Activated naive CD4-positive, alpha-beta T cell treated with anti-CD3 and anti-CD28 coated beads for 36 hours (primary cell): ENCODE measurements at places on chromosomes 3 and 15. TPM values are rescaled to one million over a fixed set of nuclear protein-coding genes. Genes with fewer than 3 reads are reported as not detected.

DNA sequence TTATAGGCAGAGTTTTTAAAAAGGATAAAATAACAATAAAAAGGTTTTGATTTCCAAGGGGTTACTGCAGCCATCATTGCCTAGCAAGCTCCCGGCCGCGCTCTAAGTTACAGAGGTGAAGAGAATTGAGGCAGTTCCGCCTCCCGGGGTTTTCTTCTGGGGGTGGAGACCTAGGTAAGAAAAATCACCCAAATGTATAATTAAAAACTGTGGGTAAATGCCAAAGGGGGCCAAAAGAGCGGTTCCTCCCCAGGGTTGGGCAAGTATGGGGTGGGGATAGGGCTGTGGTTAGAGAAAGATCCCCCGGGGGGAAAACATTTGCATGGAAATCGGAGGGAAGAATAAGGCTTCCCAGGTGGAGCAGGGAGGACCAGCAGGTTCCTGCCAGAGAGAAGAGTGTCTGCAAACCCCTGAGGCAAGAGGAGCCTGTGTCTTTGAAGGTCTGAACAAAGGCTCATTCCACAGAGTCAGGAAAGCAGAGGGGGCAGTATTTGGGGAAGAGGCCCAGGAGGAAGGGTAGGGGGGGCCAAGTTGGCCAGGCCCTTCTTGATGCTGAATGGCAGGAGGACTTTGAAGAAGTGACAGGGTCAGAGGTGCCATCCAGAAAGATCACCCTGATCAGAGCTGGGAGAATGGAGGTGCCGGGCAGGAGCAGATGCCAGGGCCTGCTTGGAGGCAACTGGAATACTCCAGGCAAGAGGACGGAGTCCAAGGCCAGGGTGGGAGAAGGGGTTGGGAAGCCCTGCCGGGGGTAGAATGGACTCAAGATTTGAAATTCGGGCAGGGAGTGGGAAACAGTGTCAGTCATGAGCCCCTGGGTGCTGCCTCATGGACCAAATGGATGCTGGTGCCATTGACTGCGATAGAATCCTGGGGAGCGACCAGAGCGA lies 152.9 kb upstream of the RGMA start:
- H3K27ac ChIP-seq, result no peak overlapping the region
- H3K4me3 ChIP-seq, result no peak overlapping the region
- no peaks in the 10 kb centered on the region for H3K36me3 ChIP-seq

- peak overlapping the region; percentile 93 for H3K27ac ChIP-seq
- peak overlapping the region; percentile 95 for H3K4me3 ChIP-seq
These were observed 3.4 kb downstream of the VILL start for GRCh38 chr3:37993820-37994638.

DNA sequence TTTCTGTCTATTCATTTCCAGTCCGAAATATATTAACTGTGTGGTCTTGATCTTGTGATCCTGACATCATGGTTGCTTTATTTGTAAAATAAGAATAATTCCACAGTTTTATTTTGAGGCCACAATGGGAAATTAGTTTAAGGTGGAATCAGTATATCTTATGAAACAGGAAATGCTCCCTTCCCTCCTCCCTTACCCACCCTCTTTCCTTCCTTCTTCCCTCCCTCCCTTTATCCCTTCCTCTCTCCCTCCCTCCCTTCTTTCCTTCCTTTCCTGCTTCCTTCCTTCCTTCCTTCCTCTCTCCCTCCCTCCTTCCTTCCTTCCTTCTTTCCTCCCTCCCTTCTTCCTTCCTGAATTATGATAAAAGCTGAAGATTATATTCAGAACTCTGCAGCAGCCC lies 452.3 kb downstream of the NAALADL2 start:
- no peak for DNase-seq
- no peaks in the 10 kb centered on the region for H3K36me3 ChIP-seq
- no peak overlapping the region for H3K27ac ChIP-seq

- H3K27ac ChIP-seq, result no peak overlapping the region
- H3K27me3 ChIP-seq, result peaks cover 5% of the 10 kb centered on the region
- no peaks in the 10 kb centered on the region for H3K36me3 ChIP-seq
- no peaks in the 10 kb centered on the region for H3K4me1 ChIP-seq
These were observed 63.9 kb downstream of the PPARG start for GRCh38 chr3:12352755-12353154.

DNA sequence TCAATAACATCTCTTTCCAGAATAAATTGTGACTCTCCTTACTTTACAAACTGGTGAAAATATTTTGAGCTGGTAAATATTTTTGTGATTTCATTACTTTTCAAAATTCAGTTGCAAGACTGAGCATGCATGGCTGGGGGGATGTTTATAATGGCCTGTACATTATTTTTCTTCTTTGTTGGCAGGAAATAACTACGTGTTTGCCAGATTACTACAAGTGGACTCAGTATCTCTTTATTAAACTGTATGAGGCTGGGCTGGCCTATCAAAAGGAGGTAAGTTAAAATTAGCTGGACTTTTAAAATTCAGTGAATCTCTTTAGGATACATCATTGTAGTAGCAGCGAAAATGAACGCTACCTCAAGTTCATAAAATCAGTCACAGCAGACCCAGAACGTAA lies 58.3 kb downstream of the LARS2 start:
- H3K36me3 ChIP-seq, result peaks cover 38% of the 10 kb centered on the region
- no peaks in the 10 kb centered on the region for H3K27me3 ChIP-seq
- no peak overlapping the region for H3K27ac ChIP-seq
- H3K4me1 ChIP-seq, result peaks cover 6% of the 10 kb centered on the region
- no peak overlapping the region for H3K4me3 ChIP-seq

- H3K27me3 ChIP-seq, result no peaks in the 10 kb centered on the region
- no peak overlapping the region for H3K4me3 ChIP-seq
- H3K36me3 ChIP-seq, result peaks cover 18% of the 10 kb centered on the region
- H3K27ac ChIP-seq, result peak overlapping the region; percentile 69
- peaks cover 13% of the 10 kb centered on the region for H3K4me1 ChIP-seq
These were observed 41.8 kb downstream of the IFT122 start for GRCh38 chr3:129481766-129482332.

- H3K27me3 ChIP-seq, result no peaks in the 10 kb centered on the region
- peaks cover 22% of the 10 kb centered on the region for H3K36me3 ChIP-seq
- H3K4me3 ChIP-seq, result no peak overlapping the region
- no peak for DNase-seq
- no peak overlapping the region for H3K27ac ChIP-seq
- peaks cover 16% of the 10 kb centered on the region for H3K4me1 ChIP-seq
These were observed 2.1 kb downstream of the GHRL start for GRCh38 chr3:10290481-10291176.

GRCh38 chr15:86162172-86162591 lies 82.5 kb downstream of the AGBL1 start:
- H3K4me1 ChIP-seq, result no peaks in the 10 kb centered on the region
- H3K27ac ChIP-seq, result no peak overlapping the region
- DNase-seq, result no peak
- H3K27me3 ChIP-seq, result peaks cover 10% of the 10 kb centered on the region
- no peaks in the 10 kb centered on the region for H3K36me3 ChIP-seq

- DNase-seq, result peak; percentile 81
- H3K36me3 ChIP-seq, result no peaks in the 10 kb centered on the region
- no peak overlapping the region for H3K27ac ChIP-seq
- no peak overlapping the region for H3K4me3 ChIP-seq
- peaks cover 10% of the 10 kb centered on the region for H3K4me1 ChIP-seq
These were observed 3.9 kb downstream of the TMIE start for GRCh38 chr3:46705022-46705530.

GRCh38 chr15:39497759-39498565 lies 82.9 kb upstream of the THBS1 start:
- H3K4me1 ChIP-seq, result no peaks in the 10 kb centered on the region
- no peaks in the 10 kb centered on the region for H3K36me3 ChIP-seq
- peaks cover 2% of the 10 kb centered on the region for H3K27me3 ChIP-seq
- no peak for DNase-seq

DNA sequence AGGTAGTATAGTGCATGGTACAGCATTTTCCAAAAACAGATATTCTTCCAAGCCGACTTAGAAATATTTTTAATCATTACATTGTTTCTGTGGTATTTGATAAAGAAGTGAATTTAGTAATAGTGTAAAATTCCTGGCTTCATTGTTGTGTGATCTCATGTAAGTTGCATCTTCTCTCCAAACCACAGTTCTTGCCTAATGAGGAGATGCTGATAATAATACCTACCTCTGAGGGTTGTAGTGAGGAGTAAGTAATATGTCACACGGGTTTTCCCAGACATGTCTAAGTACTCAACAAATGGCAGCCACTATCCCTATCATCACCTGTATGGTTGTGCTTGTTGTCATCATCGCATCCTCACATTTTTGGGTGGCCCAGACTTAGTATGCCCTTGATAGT lies 167.3 kb downstream of the SLCO3A1 start:
- no peaks in the 10 kb centered on the region for H3K27me3 ChIP-seq
- no peak overlapping the region for H3K4me3 ChIP-seq
- H3K36me3 ChIP-seq, result no peaks in the 10 kb centered on the region
- DNase-seq, result no peak
- peaks cover 22% of the 10 kb centered on the region for H3K4me1 ChIP-seq
- H3K27ac ChIP-seq, result no peak overlapping the region

- no peaks in the 10 kb centered on the region for H3K36me3 ChIP-seq
- peaks cover 74% of the 10 kb centered on the region for H3K4me1 ChIP-seq
- no peak overlapping the region for H3K27ac ChIP-seq
- H3K27me3 ChIP-seq, result no peaks in the 10 kb centered on the region
These were observed 5.5 kb downstream of the BMF start for GRCh38 chr15:40102897-40103858.

DNA sequence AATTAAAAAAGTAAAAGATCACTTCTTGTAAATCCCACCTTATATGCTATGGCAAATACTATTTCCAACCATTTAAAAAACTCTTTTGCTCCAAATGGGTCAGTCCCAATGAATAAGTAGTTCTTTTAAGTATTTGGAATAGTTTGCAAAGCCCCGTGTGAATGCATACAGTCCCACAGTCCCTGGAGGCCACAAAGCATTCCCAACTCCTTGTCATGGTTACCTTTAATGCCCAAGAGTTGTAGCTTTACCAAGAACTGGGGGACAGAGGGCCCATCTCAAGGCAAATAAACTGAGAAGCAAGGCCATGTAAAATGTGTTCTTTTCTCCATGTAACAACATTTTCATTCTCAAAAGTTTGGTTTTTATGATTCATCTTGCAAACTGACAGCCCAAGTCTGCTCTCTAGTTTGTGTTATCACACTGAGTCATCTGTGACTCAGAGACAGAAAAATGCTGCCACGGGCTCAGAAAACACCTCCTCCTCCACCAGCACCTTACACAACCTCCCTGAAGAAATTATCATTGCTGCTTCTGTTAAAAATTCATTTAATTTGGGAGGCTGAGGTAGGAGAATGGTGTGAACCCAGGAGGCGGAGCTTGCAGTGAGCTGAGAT lies 336.2 kb downstream of the ERC2 start:
- no peaks in the 10 kb centered on the region for H3K36me3 ChIP-seq
- peak; percentile 30 for DNase-seq
- peaks cover 2% of the 10 kb centered on the region for H3K4me1 ChIP-seq
- no peak overlapping the region for H3K27ac ChIP-seq

- no peaks in the 10 kb centered on the region for H3K27me3 ChIP-seq
- DNase-seq, result no peak
- no peak overlapping the region for H3K27ac ChIP-seq
- no peak overlapping the region for H3K4me3 ChIP-seq
These were observed 146.3 kb downstream of the TLE3 start for GRCh38 chr15:69951256-69951897.

GRCh38 chr3:189394599-189395121 lies 222.9 kb downstream of the TPRG1 start:
- H3K36me3 ChIP-seq, result no peaks in the 10 kb centered on the region
- peaks cover 3% of the 10 kb centered on the region for H3K4me1 ChIP-seq
- H3K4me3 ChIP-seq, result no peak overlapping the region
- no peak for DNase-seq
- no peaks in the 10 kb centered on the region for H3K27me3 ChIP-seq
- no peak overlapping the region for H3K27ac ChIP-seq

The NR1I2 gene
- total RNA-seq, result 0.88 TPM

The SLC22A14 gene
- not detected for total RNA-seq

The RTP1 gene
- total RNA-seq, result not detected
